ENCODE measurements at places on chromosomes 5 and 9.

DNA sequence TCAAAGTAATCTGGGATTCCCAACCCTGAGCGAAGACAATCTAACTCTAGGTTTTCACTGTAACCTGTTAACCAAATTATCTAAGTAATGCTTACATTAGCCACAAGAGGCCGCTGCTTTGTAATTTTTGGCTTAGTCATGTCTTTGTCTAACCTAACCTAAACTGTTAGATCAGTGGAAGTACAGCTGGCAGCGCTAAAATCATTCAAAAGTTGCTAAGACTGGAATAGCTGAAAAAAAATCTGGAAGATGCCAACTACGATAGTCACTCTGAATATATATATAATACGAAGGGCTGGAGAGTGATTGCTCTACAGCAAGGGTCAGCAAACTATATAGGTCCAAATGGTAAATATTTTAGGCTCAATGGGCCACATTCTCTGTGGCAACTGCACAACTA is 60.2 kb downstream of the FBXO38 start:
- DNase-seq: peak; percentile 11

GRCh38 chr5:38677636-38678035 is 121.2 kb upstream of the LIFR start:
- DNase-seq: no peak

GRCh38 chr5:52807723-52808122 is 20.0 kb downstream of the ITGA1 start:
- DNase-seq: no peak

DNA sequence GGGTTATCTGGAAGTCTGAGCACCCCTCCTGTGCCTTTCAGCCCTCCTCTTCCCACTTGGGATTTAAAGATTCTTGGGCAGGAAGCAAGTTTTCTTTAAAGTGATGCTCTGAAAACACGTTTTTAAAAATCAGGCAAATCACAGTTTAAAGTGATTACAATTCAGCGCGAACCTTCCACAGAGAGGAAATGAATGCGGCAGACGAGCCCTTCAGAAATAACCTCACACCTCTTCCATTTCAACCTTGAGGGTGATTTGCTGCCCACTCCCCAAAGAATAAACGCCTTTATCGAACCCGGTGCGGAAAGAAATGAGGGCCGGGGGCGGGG is 2.3 kb upstream of the EFNA5 start:
- no peak for DNase-seq

DNA sequence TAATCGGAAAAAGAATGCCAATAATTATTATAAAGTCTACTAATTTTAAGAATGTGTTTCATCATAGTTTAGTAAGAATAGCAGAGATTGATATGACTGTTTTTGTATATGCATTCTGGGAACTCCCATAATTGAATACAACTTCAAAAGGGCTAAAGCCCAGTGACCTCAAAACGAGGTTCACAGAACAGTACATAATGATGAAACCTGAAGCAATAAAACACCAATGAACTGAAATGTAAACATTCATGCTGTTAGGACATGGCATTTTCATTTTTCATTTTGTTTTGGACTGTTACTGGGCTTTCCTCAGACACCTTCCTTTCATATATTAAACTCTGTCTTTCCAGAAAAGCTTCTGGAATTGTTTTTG is 684 bp upstream of the JMY start:
- no peak for DNase-seq

GRCh38 chr5:68757006-68757405 is 336.8 kb upstream of the SLC30A5 start:
- DNase-seq: no peak

DNA sequence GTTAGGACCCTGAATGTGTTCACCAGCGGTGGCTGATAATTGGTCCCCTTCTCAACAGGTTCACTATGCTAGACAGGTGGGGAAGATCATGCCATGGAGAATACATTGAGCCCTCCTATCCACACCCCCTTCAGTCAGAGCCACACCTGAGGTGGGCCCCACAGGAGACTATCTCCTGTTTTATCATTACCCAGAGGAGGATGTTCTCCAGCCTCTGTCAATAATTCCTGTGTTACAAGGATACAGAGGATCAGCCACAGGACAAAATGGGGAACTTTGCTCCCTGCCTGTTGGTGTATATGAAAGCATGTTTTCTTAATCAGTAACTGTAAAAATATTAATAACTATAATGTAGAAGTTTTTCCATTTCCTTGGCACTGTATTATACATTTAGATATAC is 25.9 kb downstream of the RAD1 start:
- no peak for DNase-seq

DNA sequence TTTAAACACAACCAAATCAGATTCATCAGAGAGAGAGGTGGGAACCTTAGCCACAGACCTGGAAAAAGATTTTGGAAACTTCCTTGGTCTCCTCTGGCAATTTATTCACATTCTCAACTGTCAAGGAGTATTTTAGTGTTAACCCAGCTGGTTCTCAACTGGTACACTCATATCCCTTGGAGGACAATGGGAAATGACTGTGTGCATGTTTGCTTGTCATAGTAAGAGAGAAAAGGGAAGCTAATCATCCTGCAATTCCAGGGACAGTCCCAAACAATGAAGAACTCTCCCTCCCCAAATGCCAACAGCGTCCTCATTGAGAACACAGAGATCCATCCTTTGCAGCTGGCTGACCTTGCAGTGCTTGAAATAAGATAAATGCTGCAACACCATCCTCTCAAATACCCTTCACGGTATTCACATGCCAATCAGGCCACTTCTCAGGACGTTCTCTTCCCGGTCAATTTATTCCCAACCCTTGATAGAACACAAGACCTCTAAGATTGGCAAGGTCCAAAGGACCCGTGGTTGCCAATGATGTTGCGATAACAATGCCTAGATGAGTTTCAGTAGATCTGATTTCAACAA is 75.5 kb downstream of the EPB41L4B start:
- no peak for DNase-seq

- no peak for DNase-seq
These were observed 812 bp downstream of the CACFD1 start for GRCh38 chr9:133460405-133461175.

GRCh38 chr9:93648836-93649235 is 72.5 kb downstream of the PHF2 start:
- DNase-seq: no peak

DNA sequence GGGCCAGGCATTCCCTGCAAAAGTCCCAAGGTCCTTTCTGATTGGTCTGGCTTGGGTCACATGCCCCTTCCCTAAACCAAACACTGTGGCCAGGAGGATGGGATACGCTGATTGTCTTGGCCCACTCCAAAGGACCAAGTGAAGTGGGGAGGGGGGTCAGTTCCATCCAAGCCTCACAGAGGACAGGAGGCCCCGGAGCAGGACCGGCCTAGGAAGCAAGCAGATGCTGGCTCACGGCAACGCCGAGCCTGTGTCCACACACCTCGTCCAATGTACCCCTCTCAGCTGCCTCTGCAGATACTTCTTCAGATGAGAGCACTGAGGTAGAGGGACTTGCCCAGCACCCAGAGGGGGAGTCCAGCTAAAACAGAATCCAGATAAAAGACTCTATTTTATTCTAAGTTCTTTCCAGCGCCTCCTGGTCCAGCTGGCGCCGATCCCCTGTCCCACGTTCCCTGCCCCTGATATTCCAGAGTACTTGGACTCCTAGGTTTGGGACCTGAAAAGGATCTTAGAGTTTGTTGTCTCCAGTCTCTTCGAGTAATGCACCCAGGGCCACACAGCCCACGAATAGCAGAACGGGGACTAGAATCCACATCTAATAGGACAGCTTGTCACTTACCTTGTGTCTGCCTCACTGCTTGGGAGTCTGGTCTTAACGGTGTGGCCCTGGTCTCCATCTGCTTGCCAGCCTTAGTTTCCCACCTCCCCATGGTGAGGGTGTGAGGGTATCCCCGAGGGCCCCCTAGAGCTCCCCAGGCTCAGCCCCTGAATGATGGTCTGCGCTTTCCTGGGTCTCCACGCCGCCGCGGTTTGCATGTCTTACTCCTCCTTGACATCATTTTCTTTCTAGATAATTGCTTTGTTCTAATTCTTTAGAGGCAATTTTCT is 72.4 kb upstream of the UNC5A start:
- DNase-seq: no peak

DNA sequence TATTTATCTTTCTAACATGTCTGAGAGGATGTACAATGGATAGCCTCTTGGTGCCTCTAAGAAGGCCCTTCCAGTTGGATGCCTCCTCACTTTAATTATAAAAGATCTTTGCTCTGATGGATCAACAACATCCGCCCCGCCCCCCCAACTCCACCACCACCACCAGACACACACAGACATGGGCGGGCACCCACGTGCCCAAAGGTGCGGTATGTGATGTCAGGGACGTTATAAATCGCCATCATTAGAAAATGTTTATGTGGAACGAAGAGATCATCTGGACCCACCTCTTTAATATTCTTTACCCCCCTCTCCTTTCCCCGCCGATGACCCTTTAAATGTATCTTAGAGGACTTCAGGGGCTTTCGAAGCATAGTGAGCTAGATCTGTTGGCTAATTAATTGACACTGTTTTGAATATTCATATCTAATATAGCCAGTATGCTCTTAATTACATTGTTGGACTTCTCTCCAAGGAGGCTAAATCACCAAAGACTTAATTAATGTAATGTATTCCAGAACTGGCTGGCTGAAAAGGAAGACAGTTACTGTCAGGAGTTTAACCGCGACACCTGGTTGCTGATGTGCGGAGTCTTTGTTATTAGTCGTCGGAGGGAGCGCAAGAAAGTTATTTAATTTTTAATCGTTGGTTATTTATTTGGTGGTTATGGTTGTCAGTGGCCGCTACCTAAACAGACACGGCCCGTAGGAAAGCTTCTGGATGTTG is 6.1 kb upstream of the FOXB2 start:
- DNase-seq: no peak

DNA sequence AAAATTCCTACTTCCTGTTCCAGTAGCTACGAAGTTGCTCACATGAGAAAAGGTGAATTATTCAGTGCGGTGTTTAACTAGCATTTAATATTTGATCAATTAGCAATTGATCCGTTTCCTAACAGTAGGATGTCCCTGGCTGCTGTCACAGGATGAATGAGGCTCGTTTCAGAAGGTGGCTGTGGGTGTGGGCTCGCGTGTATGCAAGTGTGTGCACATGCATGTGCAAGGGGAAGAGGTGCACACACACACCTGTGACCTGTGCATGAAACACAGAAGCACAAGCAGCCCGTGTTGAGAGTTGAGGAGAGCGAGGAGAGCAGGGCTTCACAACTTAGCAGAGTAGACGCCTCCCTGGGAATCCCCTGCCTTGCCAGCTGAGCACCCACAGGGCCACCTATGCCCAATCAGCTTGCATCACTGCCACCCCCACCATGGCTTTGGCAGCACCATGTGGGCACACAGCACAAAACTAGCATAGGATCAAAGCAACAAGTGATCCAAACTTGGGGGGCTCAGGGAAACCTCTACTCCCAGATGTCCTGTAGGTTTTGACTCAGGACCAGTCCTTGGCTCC is 107.2 kb downstream of the C5orf15 start:
- DNase-seq: peak; percentile 24

DNA sequence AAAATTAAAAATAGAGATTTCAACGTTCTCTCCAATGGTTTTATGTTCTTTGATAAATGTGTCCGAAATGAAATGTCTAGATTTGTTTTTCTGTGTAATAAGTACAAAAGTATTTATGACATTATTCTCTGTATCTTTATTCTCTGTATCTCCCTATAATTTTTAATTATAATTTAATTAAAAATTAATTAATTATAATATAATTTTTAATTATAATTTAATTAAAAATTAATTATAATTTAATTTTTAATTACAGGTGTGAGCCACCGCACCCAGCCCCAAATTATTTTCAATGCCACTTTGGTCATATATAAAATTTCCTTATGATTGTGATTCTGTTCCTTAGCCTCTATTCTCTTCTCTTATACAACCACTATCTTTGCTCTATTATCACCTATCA is 28.2 kb downstream of the SPATA31C2 start:
- DNase-seq: no peak

- no peak for DNase-seq
These were observed 49.0 kb downstream of the NPR3 start for GRCh38 chr5:32760091-32760509.

DNA sequence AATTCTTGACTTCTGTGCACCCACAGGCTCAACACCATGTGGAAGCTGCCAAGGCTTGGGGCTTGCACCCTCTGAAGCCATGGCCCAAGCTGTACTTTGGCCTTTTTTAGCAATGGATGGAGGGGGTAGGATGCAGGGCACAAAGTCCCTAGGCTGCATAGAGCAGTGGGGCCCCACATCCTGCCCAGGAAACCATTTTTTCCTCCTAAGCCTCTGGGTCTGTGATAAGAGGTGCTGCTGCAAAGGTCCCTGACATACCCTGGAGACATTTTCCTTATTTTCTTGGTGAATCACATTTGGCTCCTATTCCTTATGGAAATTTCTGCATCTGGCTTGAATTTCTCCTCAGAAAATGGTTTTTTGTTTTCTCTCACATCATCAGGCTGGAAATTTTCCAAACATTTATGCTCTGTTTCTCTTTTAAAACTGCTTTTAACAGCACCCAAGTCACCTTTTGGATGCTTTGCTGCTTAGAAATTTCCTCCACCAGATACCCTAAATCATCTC is 482.7 kb upstream of the TLE4 start:
- DNase-seq: no peak

- DNase-seq: no peak
These were observed 1151.8 kb downstream of the CDH12 start for GRCh38 chr5:21701317-21701716.

DNA sequence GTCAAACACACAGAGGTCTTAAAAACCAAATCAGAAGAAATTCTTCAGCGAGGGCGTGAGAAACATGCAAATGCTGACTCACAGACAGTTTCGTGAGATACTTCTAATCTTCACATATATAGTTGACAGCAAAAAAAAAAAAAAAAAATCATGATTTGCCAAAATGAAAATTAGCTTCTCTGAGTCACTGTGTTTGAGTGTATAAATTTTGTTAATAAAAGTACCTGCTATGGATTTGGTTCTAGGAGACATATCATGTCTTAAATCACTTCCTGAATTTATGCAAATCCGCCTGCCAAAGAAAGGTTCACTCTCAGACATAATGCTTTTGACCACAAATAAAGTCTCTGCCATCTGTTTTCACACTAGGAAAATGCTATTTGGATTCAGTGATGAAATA is 114.3 kb downstream of the SLC1A3 start:
- no peak for DNase-seq

DNA sequence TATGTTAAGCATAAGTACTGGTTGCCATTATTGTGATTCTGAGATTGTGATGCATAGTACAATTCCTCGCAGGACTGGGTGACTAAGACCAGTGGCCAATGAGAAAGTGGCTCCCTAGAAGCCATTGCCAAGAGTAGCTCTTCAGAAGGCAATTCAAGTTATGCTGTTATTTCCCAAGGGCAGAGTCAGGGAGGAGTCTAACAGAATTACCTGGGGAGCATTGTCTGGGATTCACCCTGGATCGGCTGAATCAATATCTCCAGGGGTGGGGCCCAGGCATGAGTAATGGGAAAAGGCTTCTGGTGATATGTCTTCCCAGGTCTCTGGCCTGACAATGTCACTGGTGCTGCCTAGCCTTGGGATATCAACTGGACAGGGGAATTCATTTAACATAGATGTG is 10.9 kb upstream of the ARHGEF28 start:
- no peak for DNase-seq

- no peak for DNase-seq
These were observed 146.5 kb downstream of the CD180 start for GRCh38 chr5:67050125-67050524.
